Effector CD8-positive, alpha-beta T cell (primary cell): ENCODE measurements at places on chromosomes 7 and 10.

DNA sequence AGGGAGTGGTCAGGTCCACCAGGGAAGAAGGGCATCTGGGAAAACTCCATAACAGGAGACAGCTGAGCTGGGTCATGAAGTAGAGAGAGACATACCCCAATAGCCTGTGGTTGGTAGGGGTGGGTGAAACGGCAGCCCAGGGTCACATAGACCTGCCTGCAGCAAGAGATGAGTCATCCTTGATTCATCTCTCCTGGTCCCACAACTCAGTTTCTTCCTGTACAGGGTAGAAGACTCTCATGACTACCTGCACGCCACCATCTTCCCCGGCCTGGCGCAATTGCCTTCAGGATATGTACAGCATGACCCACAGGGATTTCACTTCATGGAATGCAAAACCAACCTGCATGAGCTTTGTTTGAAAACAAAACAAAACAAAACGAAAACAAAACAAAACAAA, 45.1 kb upstream of the ADAM12 start:
- DNase-seq = no peak

DNA sequence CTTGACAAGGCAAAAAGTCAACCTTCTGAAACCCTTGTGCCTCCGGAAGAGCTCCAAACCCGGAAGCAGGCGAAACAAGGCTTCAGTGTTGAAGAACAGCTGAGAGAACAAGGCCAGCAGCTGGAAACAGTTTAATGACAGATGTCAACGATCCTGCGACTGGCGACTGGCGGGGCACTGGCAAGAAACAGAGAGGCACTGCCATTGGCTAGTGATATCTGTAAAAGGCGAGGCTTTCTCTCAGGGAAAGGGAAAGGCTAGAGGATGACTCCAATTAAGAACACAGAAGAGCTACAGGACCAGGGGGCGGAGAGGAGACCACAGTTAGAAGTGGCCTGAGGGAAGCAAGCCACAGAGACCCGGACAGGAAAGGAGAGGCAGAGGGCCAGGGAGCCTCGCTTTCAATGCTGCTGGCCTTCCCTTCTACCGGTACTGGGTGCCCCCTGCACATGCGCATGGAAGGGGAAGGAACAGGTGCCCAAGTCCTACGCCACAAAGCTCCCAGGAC, 19.4 kb downstream of the ITGB1 start:
- DNase-seq = no peak

GRCh38 chr7:35565927-35566326, 129.0 kb downstream of the HERPUD2 start:
- no peak for DNase-seq

GRCh38 chr10:74244097-74244685, 93.2 kb downstream of the ADK start:
- no peak for DNase-seq

DNA sequence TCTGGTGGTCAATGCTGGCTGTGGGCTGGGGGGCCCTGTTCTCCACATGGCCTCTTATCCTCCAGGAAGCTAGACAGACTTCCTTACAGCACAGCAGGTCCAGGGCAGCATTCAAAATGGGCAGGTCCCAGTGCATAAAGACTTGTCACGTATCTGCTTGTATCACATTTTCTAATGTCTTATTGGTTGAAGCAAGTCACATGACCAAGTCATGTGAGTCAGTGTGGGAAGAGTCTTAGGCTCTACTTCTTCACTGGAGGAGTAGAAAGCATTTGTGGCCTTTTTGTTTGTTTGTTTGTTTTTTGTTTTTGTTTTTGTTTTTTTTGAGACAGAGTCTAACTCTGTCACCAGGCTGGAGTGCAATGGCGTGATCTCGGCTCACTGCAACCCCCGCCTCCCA, 104.7 kb downstream of the COL13A1 start:
- DNase-seq = no peak

DNA sequence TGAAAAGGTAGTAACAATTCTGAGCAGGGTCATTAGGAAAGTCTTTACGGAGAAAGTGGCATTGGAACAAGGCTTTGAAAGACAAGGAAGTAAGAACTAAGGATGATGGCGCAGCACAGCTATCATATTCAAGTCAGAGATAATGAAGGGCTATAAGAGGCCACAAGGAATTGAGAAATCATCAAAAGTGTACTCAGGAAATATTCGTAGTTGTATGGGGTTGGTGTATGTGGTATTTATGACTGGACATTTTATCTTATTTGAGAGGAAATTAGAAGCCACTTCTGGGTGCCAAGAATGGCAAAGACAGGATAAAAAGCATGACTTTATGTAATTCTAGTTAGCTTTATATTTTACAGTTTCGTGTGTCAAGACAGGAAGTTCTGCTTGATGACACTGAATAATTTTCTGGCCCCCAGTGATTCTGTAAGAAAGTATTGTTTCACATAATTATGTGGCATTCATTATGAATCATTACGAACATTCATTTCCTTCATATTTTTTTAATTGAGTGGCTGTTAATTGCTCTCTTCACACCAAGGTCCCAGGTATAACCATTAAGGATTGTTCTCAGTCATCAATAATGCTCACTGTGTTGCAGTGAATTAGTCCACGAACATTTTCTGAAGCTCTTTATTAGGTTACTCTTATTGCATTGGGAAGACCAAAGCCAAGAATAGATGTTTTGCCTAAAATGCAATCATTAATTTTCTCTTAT, 244.3 kb downstream of the PHF14 start:
- no peak for DNase-seq

- no peak for DNase-seq
Measured at GRCh38 chr10:60652628-60653027, 125.7 kb upstream of the CDK1 start.

DNA sequence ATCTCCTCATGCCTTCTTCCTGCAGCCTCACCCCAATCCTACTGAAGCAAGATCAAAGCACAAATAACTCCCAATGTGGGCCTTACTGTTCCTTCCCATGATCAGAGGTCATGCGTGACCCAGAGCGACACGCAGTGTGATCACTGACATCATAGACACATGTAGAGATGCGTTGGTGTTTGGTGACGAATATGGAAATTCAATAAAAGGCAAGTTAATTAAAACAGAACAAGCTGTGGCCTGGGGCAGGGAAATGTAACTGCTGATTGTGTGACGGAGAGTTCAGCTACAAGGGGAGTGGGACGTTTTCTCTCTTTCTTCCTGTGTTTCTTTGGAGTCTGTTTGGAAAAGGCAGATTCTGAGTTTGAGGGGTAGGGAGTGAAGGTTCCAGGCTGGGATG, 34.8 kb upstream of the CARD11 start:
- no peak for DNase-seq

GRCh38 chr10:97207131-97207530, 21.4 kb upstream of the SLIT1 start:
- DNase-seq = no peak

GRCh38 chr10:104435822-104436221, 82.2 kb downstream of the CFAP58 start:
- DNase-seq = no peak

GRCh38 chr10:92839191-92840085, 8.9 kb upstream of the EXOC6 start:
- no peak for DNase-seq

GRCh38 chr7:131765575-131765974, 209.1 kb upstream of the PODXL start:
- no peak for DNase-seq

GRCh38 chr7:74526780-74527179, 73.1 kb downstream of the GTF2IRD1 start:
- no peak for DNase-seq

DNA sequence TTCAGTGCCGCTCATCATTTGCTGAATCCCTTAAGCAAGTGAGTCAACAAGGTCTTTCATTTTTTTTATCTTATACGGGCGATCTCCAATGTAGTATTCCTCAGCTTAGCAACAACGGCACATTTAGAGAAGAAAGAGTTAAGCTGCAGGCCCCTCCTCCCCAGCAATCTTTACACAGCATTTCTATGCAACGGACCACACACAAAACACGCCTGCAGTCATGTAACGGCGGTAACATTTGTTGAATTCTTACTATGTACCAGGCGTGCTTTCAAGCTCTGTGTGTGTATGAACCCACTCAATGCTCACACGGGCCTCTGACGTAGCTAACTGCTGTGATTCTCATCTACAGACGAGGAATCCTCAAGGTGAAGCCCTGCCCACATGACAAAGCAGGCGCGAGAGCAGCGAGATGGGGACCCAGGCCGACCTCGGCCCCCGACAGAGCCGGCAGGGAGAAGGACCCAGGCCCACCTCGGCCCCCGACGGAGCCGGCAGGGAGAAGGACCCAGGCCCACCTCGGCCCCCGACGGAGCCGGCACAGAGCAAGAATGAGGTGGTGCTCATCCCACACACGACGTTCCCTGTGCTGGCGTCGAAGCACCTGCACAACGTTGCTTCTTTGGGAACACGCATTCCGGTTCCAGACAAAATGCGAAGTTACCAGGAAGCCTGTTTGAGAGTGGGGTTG, 240.7 kb downstream of the ZMYND11 start:
- DNase-seq = no peak

- no peak for DNase-seq
Measured at GRCh38 chr10:78605800-78606350, 462.9 kb upstream of the ZMIZ1 start.

- DNase-seq = no peak
Measured at GRCh38 chr7:135217645-135218509, 6.6 kb upstream of the WDR91 start.

- no peak for DNase-seq
Measured at GRCh38 chr10:79072994-79073645, 4.4 kb downstream of the ZMIZ1 start.

DNA sequence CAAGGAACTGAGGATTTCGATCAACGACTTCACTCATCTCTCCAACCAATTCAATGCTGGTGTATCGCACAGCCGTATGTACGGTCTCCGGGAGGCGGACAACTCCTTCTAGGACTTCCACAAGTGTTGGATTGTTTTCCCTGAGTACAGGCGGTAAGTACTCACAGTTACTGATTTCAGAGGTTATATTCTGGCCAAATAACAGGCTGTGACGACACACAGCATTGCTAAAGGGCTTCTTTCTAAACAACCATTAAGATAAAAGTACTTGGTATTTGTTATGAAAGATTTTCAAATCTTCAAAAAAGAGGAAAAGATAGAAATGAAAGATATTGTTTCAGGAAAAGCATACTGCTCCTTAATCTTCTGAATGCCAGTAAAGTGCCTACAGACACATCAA, 52.2 kb downstream of the IRF5 start:
- DNase-seq = no peak

- no peak for DNase-seq
Measured at GRCh38 chr10:117005527-117006055, 604 bp upstream of the SHTN1 start.

GRCh38 chr10:71964098-71964742, at the start of gene CHST3:
TSS of gene CHST3 (plus strand) at chr10:71964395. CDS start at chr10:72005843, 41,448 bp downstream.
- DNase-seq = no peak
